ENCODE measurements at places on chromosomes 3 and 15.

- DNase-seq: no peak
Observed at GRCh38 chr3:425079-425478, 228.5 kb downstream of the CHL1 start.

GRCh38 chr15:98002866-98003265 is 42.4 kb downstream of the ARRDC4 start:
- DNase-seq: no peak

DNA sequence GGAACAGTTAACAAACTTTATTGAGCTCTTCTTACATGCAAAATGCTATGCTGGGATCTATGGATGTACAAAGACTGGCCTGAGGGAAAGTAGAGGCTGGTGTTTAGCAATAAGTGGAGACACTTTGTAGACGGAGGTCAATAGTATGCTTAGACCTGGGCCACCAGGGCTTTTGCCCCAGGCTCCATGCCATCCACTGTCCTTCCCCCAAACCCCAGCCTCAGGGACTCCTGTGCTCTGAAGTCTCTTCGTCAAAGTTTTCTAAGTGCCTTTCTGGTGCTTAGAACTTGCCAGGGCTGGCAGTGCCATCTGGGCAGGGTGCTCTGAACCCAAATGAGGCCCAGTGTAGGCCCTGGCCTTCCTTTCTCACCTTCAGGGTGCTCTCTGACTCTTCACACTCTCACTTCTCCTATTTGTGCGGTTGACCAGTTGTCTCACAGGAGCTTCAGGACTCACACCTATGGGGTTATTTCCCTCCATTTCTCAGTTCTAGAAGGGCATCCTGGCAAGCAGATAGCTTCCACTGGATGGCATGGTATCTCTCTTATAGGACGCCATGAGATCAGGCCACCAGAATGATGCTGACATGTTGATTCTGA is 21.8 kb upstream of the KCNAB1 start:
- DNase-seq: no peak

DNA sequence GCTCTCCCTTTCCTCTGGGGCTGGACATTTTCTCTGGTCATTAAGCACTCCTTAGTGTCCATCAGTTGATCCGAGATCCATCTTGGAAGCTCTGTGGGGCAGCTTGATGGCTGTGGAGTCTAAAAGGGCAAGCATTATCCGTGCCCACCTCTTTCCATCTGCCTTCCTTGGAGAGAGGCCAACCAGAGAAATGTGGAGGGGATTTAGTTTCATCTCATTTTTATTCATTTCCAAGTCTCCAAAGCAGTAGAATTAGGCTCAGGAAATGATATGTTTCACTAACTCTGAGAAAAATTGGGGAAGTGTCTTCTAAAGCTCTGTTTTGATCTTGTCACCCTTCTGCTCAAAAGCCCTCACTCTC is 95.9 kb upstream of the KLHL25 start:
- no peak for DNase-seq

DNA sequence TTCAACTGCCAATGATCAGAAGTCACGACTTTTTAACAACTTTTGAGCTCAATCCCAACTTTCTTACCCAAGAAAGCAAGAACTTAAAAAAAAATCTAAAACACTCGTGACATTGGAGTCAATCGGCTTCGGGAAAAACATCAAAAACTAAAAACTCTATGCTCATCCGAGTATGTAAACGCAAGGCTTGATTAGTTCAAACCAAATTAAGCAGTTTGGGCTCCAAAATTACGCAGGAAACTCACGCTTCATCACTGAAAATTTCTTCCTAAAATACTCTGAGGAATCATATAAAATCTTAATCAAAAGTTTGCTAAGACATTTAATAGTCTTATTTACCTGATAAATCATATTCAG is 1.6 kb downstream of the TRA2B start:
- no peak for DNase-seq
